A549 treated with AZD2906 at 1 μM for 4 hours (cell line): ENCODE measurements at places on chromosomes 1 and 21. TPM values are rescaled to one million over a fixed set of nuclear protein-coding genes. Genes with fewer than 3 reads are reported as not detected.

Gene KLHL20
- 11.7 to 14.7 TPM (median 13.0 TPM) in 5 replicates for total RNA-seq

Gene RIPK4
- total RNA-seq, result 15.7 to 20.3 TPM (median 18.9 TPM) in 5 replicates

Gene SLC45A3
- 4.2 to 5.2 TPM (median 5.1 TPM) in 5 replicates for total RNA-seq

Gene S100A14
- total RNA-seq, result 0.23 to 0.66 TPM (median 0.46 TPM) in 5 replicates

Gene RAD54L
- 9.5 to 11.5 TPM (median 11.1 TPM) in 5 replicates for total RNA-seq

Gene RHEX
- not detected in 5 replicates for total RNA-seq

Gene FAM151A
- 0.26 to 0.41 TPM (median 0.31 TPM) in 5 replicates for total RNA-seq

Gene OR2L13
- not detected in 5 replicates for total RNA-seq

Gene ATAD3C
- total RNA-seq, result not detected in 5 replicates

Gene CELF3
- total RNA-seq, result not detected in 5 replicates

Gene DNAI4
- total RNA-seq, result 0.22 to 1.1 TPM (median 0.34 TPM) in 5 replicates

Gene PTGFRN
- total RNA-seq, result 10.8 to 15.9 TPM (median 13.3 TPM) in 5 replicates

Gene SPATA46
- total RNA-seq, result not detected in 5 replicates

Gene TMCO2
- total RNA-seq, result not detected in 5 replicates

Gene SPRR2E
- total RNA-seq, result not detected in 5 replicates

Gene PLA2G2D
- total RNA-seq, result 0.02 TPM in 1 of 5 replicates, not detected in the others

Gene S100A12
- not detected in 5 replicates for total RNA-seq

Gene FMO5
- total RNA-seq, result 0.59 to 1.1 TPM (median 0.61 TPM) in 5 replicates

Gene RGS18
- total RNA-seq, result not detected in 5 replicates

Gene ZC3H11A
- total RNA-seq, result 36.5 to 53.6 TPM (median 38.4 TPM) in 5 replicates

Gene PEA15
- total RNA-seq, result 176 to 201 TPM (median 182 TPM) in 5 replicates

Gene C1orf105
- 0.15 TPM in 1 of 5 replicates, not detected in the others for total RNA-seq

Gene FCMR
- total RNA-seq, result 4.4 to 6.3 TPM (median 5.8 TPM) in 5 replicates
